Suprapubic skin (tissue), 4 donors: ENCODE measurements at places on chromosomes 6 and 20.

GRCh38 chr6:133837801-133838349 is 51.0 kb upstream of the TCF21 start:
- no peak for DNase-seq

GRCh38 chr6:16658348-16659034 is 102.8 kb downstream of the ATXN1 start:
- DNase-seq, result no peak

DNA sequence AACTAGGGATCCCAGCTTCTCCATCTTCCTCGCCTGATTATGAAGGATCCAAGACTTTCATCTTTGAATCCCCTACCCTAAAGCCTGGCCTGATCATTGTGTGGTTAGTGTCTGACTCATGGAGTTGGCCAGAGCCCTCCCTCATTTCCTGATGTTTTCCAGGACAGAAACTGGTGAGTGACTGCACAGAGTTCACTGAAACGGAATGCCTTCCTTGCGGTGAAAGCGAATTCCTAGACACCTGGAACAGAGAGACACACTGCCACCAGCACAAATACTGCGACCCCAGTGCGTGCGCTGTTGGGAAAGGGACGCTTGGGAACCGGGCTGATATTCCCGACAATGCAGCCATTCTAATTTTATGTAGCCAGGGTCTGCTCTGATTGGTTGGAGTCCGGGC is 4.0 kb downstream of the CD40 start:
- DNase-seq, result peak; percentile 15

- no peak for DNase-seq
Observed at GRCh38 chr6:106453756-106454367, 93.3 kb downstream of the CRYBG1 start.

- no peak for DNase-seq
Observed at GRCh38 chr6:158970640-158971275, 29.2 kb downstream of the RSPH3 start.

- no peak for DNase-seq
Observed at GRCh38 chr6:135506270-135506997, 8.9 kb upstream of the AHI1 start.

GRCh38 chr6:151015101-151015700 is 149.7 kb downstream of the MTHFD1L start:
- DNase-seq, result no peak

DNA sequence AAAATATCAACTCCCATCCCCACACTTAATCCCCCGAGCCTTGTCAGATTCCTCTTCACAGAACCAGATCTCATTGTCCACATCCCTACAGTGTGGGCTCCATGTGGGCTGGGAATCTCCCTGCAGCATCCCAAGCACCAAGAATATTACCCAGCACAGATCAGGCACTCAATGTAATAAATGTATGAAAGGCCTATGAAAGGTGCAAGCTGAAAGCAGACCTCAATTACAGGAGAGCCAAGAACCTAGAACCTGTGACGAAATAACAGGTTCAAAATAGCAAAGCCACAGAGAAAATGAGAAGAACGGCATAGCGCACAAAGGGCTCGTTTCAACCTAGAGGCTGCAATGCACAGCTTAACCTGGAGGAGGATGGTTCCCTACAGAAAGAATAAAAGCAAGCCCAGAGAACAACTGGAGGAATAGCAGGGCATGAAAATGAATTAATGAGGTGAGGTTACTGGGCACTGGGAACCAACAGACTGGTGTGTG is 3.1 kb downstream of the SLC23A2 start:
- DNase-seq, result no peak

- DNase-seq, result no peak
Observed at GRCh38 chr20:44891826-44892225, 6.3 kb downstream of the YWHAB start.

- no peak for DNase-seq
Observed at GRCh38 chr6:24458134-24458533, 31.2 kb downstream of the GPLD1 start.

DNA sequence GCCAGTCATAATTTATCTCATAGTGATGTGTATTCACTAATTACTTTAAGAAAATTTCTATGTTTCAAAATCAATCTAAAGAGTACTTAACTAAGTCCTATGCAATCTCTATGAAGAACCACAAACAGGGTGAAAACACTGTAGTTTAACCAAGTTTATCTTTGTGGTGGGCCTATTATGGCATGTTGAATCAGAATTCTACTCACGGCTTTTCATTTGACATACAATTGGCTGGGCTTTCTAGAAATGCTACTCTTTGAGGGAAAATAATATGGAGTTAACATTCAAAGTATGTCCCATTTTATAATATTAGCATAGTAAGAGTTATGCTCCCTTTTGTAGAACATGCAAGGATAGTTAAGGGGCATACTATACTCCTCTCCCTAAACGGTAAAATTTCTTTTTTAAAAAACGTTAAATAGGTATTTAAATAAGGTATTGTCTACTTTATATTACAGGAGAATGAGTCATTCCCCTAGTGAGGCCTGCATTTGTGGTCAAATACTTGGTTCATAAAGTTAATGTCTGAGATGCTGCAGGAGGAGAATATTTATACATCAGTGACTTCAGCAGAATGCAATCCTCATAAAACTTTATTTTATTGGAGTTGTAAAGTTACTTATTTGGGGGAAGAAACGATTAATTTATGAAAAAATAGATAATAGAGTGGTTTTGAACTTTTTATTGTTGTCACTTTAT is 1.8 kb downstream of the MOXD1 start:
- DNase-seq, result no peak

- no peak for DNase-seq
Observed at GRCh38 chr6:135493218-135493961, 4.2 kb downstream of the AHI1 start.

- DNase-seq, result peak; percentile 75
Observed at GRCh38 chr6:146700078-146700686, 101.4 kb downstream of the ADGB start.

DNA sequence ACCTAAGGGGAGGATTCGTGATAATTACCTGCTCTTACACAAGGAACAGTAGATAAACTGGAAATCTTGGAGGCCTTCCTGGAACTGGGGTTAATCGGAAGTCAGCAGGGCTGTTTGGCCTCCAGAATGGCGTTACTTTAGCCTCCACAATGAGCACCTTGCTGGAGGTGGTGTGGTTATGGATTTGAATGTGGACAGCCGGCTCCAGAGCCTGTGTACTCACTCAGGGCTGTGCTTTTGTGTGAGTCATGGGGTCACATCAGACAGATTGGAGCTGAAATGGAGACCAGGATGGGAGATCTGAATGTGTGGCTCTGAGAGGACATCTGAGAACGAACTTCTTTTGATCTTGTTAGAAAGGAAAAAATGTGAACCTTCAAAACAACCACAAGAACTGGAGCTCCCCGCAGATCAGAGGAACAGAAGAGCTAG is 30.4 kb downstream of the IGF2R start:
- DNase-seq, result no peak

DNA sequence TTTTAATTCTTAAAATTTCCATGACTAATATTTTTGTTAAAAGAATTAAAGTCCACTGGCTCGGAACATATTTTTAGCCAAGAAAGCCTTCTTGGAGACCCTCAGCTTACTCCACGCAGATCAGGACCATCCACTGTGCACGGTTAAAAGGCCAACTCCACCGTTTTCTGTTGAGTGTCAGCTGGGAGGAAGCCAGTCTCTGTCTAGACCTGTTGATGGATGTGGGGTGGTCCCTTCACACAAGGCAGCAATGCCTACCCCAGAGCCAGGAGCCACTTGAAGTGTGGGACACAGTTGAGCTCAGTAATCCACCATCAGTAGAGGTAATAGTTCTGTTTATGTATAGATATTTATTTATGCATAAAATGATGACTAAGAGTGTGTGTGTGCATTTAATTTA is 19.9 kb upstream of the QKI start:
- no peak for DNase-seq

DNA sequence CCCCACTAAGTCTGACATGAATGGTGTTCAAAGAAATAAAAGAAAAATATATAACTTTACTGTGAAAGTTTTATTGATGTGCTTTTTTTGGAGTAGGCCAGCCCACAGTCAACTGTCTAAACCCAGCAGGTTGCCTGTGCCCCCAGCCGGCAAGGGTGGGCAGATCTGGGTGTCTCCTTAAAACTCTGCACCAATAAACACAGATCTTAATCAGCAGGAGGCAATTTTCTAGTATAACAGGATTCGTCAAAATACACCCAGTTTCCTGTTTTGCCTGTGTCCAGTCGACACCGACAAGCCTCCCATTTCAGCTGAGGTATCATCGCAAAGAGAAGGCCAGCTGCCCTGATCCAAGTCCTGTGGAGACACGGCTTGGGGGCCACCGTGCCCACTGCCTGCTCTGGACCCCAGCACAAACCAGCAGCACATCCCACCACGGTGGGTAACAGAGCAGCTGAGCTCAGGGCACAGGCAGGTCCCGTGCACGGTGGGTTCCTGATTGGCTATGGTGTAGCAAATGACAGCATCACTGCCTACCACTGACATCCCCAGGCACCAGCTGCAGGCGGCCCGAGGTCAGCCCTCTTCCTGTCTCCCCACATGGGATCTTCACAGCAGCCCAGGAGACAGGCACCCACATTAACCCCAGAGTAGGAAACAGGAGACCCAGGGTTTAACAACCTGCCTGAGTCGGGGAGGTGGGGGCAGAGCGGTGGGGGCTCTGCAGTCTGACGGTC is 15.7 kb downstream of the BMP7 start:
- DNase-seq, result no peak

- no peak for DNase-seq
Observed at GRCh38 chr6:18213439-18213838, 50.9 kb downstream of the DEK start.

DNA sequence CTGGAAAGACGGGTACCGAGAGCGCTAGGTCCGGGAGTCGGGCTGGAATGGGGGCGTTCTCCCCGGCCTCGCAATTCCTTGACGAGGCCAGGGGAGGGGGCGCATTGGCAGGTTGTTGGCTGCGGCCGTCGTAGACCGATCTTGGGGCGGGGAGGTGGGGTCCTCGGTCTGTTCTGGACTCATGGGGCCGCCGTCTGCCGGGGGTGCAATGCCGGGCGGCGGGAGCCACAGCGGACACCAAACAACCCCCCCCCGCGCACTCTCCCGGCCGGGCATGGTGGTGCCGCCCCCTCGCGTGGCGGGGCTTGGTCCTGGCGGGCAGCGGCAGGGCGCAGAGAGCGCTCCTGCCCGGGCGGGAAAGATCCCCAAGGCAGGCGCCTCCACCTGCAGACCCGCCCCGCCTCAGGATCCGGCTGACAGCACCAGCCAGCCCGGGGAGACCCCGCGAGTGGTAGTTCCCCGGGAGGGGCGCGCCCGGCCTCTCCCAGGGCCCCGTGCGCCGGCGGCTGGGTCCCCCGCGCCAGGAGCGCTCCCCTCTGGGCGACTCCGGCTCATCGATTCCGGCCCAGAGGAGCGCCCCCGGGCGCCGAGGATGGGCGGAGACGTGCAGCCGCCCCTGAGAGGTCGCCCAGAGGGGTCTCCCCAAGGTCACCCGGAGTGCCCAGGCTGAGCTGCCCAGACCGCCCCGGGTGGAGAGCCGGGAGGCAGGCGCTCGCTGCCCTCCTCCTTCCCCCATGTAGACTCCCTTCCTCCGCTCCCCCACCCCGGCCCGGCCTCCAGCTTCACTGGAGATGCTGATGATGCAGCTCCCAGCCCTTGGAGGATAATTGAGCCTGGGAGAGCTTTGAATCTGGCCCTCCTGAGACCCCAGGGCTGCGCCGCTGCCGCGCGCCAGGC is 709 bp downstream of the PPP1R16B start:
- DNase-seq, result no peak

DNA sequence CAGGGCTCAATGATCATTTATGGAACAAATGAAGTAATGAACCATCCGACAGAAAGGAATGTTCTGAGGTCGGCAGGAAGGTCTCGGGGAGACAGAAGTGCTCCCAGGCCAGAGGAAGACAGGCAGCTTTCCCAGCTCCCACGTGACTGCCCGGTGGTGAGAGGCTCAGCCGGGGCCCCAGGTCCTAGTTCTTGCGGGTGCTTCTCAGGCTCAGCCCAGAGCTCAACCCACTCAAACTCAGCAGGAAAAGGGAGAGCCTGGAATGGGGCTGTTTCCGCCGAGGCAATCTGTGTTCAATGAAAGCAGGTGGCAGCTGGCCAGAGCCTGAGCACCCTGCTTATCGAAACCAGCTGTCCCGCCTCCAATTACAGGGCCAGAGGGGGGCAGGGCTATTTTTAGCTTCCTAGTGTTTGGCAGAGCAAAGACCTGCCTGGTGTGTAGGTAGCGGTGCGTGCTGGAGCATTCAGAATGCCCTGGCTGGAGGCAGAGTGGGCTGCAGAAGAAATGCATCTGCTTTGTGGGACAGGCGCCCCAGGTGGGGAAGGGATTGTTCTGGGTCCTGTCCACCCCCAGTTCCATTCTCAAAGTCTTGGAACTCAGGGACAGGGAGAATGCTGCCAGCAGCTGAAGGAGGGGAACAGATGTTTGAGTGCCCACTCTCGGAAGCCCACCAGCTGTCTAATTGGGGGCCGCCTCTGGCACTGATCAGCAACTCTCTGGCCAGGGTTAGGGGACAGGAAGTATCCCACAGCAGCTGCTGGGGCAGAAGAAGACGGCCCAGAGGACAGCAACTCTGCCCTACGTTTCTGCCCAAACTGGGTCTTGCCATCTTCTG is 145.1 kb downstream of the PREX1 start:
- no peak for DNase-seq

DNA sequence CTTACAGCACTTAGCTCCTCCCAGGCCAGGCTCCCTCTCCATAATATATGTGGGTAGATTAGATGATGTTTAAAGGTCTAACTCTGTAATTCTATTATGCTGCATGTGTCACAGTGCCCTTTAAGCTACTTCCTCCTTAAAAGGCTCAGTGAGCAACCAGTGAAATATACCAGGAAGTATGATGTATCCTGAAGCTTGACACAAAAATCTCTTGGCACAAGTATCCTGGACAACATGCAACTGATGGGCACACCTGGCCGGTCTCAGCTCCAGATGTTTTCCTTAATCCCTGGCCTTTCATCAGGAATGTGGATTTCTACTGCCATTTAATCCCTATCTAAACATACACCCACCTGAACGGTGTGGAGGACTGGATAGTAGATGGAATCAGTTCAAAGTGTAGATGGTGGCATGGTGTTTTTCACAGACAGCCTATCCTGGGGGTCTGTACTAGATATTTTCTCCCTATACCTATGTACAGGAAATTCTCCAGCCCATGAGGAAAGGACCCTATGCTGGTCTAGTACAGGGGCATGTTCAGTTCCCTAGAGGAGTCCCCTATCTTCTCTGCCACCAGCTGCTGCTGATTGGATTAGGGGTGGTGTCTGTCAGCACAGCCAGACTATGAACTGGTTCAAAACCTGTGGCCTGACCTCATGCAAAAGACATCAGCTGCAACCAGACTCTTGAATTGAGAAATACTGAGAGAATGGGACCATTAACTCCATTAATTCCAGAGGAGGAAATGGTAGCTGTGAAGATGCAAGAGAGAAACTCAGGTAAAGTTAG is 59.4 kb upstream of the CITED2 start:
- DNase-seq, result no peak

- no peak for DNase-seq
Observed at GRCh38 chr20:1868856-1869255, 26.4 kb upstream of the SIRPA start.
